ENCODE measurements at places on chromosomes 16 and 17.

DNA sequence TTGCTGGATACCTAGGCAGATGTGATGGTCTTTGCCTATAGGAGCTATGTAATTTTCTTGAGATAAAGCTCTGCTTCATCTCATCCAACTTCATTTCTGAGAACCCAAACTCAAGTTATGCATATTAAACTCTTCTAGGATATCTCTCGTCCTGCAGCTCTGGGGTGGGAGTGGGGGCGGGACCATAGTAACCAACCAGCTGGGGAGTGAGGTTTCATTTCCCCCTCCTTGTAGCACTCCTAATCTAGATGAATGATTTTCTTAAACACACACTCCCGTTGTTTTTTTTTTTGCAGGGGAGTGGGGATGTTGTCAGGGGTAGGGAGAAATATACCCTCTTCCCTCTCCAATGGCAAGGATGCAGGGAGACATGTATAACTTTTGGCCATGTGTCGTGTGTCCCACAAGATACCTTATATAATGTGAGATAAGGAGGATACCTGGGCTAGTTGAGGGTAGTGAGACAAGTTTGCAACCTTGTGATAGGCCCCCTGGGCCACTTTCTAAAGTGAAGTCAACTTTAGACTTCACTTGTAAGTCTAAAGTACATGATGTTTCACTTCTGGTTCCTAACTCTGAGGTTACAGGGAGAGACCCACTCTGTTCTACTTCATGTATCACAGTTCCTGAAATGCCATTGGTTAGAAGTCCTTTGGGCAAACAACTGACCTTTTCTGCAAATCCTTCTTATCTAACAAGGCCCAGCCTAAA is 10.5 kb upstream of the HEATR6 start:
- DNase-seq, result no peak

DNA sequence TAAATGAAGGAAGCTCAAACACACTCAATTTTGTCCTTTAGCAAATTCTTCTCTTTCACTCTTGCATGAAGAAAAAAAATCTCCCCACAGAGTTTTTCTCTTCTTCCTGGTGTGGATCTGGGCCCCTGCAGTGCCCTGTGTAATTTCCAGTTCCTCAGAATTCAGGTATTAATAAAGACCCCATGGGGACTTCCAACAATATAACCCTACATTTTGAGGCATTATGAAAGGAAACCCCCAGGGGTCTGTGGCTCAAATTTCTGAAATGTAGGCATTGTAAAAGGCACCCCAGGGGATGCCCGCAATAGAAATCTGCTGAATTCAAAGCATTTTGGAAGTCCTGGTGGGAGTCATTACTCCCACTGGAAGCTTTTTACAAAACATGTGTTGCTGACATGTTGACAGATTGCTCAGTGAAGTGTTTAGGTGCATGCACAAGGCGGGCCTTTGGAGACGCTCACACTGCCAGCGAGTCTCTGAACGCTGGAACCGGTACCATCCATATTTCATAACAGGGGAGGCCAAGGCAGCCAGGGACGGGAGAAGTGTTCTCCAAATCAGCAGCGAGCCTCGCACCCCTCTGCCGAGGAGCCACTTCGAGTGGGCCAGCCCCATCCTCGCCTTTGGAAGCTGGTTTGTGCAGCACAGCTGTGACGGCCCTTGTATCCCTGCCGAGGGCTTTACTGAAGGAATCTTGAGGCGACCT is 154.0 kb downstream of the ZNF423 start:
- no peak for DNase-seq

DNA sequence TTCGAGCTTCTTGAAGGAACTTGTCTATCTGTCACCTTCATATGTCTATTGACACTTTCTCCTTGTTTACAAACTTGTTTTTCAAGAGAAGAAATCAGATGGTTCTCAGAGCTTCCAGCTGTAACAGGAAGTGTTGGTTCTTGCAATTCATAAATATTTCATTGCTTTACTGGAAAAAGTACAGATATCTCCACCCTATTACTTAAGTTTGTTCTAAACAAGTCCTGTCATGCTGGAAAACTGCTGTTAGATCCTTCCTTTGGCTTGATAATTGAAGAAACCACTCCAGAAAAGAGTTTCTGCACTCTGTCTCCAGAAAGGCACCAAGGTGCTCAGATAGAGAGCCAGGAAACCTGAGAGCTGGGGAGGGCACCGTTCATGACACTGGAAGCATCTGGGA is 181.6 kb downstream of the DNAH9 start:
- no peak for DNase-seq

- no peak for DNase-seq
Observed at GRCh38 chr17:78728495-78728894, 53.6 kb downstream of the CYTH1 start.

DNA sequence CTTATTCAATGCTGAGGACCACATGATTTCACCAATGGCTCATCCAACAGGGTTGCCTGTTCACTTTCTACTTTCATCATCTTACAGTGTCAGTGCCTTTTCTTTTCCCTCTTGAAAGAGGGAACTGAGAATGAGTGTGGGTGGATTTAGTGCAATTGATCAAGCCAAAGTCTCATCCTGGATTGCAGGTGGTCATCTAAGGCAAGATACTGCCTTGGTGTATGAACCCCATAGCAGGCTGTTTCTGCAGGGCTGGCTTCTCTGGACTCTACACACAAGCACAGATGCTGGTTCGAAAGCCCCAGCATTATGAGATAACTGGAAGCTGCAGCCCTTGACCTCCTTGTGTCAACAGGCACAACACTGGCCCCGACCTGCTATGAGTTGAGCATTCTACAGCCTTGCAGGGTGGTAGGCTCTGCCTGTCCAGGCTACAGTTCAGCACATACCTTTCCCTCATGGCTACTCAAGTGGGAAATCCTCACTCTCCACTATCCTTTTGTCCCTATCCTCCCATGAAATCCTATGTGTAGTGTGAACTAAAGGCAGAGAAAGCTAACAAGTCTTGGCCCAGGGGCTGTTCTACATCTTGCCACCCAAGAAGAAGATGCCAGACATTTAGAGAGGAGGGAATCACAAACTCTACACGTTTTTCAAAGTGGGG is 358.7 kb downstream of the SLC39A11 start:
- no peak for DNase-seq

- no peak for DNase-seq
Observed at GRCh38 chr16:20040011-20040410, 33.7 kb downstream of the GPR139 start.

- no peak for DNase-seq
Observed at GRCh38 chr16:73457851-73458250, 409.9 kb upstream of the ZFHX3 start.

- no peak for DNase-seq
Observed at GRCh38 chr17:78163881-78164747, 4.3 kb upstream of the SYNGR2 start.

- DNase-seq, result no peak
Observed at GRCh38 chr17:16988749-16989229, 16.9 kb upstream of the TNFRSF13B start.

GRCh38 chr16:50718061-50718760 is 23.7 kb upstream of the CYLD start:
- no peak for DNase-seq

DNA sequence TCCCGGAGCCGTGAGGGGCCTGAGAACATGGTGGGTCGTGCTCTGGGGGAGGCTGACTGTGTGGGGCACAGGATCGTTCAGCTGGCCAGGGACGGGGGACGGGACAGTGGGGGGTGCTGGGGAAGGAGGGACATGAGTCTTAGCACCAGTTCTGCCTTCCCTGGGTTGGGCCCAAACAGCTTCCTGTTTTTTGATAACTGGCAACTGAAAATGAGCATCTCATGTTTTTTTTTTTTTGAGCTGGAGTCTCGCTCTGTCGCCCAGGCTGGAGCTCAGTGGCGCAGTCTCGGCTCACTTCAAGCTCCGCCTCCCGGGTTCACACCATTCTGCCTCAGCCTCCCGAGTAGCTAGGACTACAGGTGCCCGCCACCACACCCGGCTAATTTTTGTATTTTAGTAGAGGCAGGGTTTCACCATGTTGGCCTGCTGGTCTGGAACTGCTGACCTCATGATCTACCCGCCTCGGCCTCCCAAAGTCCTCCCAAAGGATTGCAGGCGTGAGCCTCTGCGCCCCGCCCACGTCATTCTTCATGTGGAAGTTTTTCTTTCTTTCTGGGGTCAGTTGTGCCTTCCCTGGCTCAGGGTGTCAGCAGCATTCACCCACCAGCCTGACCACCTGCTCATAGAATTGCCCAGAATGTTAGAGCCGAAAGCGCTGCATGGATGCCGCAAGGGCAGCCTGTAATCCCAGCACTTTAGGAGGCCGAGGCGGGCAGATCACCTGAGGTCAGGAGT is 6.4 kb downstream of the ASPSCR1 start:
- no peak for DNase-seq

- no peak for DNase-seq
Observed at GRCh38 chr16:70159355-70160348, 13.9 kb upstream of the CLEC18C start.

- DNase-seq, result no peak
Observed at GRCh38 chr17:34673516-34673915, 94.1 kb downstream of the TMEM132E start.

- no peak for DNase-seq
Observed at GRCh38 chr17:2331303-2331702, 5.0 kb downstream of the TSR1 start.

GRCh38 chr16:68197250-68197649 is 38.7 kb downstream of the ESRP2 start:
- DNase-seq, result no peak

- DNase-seq, result no peak
Observed at GRCh38 chr16:31455601-31456314, 3.5 kb upstream of the ARMC5 start.

DNA sequence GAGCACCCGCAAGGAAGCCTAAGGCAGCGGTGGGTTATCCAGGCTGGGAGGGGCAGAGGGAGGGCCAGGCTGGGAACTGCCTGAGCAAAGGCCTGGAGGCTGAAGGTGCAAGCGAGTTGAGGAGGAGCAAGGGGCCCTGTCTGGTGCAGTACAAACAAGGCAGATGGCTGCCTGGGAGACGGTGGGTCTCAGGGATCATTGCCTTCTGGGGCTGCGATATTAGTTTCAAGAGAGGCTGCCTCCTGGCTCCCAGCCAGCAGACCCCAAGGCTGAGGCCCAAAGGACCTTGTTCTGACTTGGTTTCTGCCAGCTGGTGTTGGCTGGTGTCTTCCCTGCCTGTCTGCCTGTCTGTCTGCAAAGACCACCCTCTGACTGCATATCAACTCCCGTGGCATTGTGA is 154.0 kb downstream of the IRF8 start:
- DNase-seq, result no peak

- DNase-seq, result peak; percentile 56
Observed at GRCh38 chr16:55711959-55712876, 56.4 kb downstream of the SLC6A2 start.

GRCh38 chr17:59373882-59374495 is 42.5 kb downstream of the YPEL2 start:
- DNase-seq, result peak; percentile 29

- no peak for DNase-seq
Observed at GRCh38 chr16:67147437-67148140, 3.2 kb downstream of the B3GNT9 start.

DNA sequence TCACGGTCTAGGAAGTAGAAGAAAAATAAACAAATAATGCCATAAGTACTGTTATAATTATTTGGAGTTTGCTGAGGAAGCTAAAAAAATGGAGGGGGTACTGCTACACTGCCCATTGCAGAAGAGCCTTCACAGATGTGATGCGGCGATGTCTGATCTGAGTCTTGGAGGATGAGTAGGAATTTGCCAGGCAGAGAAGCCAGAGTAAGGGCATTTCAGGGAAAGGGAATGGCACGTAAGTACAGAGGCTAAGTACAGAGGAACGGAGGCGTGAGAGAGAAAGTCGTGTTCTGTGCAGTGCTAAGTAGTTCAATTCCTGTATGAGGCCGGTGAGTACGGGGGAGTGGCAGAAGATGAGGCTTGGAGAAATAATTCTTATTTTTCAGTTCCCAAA is 741 bp upstream of the GRB2 start:
- no peak for DNase-seq

DNA sequence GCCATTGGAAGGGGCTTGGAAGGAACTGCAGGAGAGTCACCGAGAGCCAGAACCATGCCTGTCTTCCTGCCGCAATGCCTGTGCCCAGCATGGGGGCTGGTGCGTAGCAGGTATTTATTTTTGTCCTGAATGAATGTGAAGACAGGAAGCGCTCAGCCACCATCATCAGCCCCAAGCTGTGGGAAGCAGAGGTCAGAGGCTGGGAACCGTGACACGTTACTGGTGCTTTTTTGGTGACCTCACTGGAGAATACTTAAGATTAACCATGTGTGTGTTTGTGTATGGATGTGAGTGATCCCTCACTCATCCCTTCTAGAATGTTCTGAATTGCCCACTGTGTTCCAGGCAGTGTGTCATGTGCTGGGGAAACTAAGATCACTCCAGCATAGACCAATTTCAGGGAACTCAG is 343.8 kb downstream of the SNX29 start:
- no peak for DNase-seq

Data from CD4-positive, alpha-beta T cell treated with Interleukin-2 at 100 ng/mL for 4 hours (primary cell).